ENCODE measurements at places on chromosomes 1 and 21.

- DNase-seq, result no peak
Measured at GRCh38 chr1:22892789-22893188, 79.9 kb downstream of the LACTBL1 start.

- no peak for DNase-seq
Measured at GRCh38 chr1:202291961-202292712, 49.6 kb downstream of the UBE2T start.

- DNase-seq, result no peak
Measured at GRCh38 chr1:192252776-192253175, 64.0 kb upstream of the RGS21 start.

DNA sequence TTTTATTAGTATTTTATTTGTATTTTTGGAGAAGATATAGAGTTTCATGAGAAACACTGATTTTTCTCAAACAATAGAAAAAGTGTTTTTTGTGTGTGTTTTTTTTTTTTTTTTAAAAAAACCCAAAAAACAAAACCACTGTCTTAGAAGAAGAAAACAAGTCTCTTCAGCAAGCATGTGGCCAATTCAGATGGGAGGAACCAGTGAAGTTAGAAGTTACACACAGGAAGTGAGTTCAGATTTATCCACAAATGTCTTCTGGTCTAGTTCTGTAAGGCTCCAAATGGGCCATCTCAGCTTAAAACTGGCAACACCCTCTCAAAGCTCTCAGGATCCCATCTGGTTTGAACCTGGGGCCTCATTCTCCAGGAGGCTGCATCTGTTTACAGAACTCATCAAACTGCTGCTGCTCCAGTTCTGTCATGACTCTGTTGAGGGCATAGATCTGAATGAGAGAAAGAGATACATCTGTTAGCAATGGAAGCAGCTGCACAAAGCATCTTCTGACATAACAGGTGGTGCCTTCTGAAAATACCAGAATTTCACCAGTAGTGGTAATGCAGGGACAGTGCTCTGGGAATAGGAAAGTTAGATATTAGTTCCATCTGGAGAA, 9.8 kb upstream of the ERMAP start:
- no peak for DNase-seq

- no peak for DNase-seq
Measured at GRCh38 chr1:204296431-204296988, 63.2 kb downstream of the PLEKHA6 start.

DNA sequence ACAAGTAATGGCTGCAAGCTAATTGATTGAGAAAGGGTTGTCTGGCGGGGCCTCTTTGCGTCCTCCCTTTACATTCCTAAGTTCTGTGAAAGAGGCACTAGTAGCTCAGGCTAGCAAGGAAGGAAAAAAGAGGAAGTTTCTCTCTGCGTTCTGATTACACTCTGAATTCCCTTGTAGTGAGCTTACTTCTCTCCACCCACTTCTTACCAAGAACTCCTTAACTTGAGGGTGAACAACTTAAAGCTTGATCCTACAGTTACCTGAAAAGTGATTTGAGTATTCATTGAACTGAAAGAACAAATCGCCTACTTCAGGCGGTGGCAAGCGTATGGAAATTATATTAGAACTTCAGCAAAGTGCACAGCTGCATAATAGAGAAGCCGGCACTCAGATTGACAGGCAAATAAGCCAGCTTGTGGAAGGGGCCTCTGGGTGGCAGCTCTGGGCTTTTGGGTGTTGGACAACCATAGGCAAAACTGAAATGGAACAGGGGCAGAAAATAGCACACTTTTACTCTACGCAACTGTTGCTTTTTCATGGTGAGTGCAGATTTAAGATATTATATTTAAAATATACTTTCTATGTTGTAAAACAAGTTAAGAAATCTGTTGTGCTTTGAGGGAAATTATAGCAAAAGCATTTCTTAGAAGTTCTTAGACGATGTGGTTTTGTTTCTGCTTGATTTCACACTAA, 464.5 kb downstream of the USP25 start:
- DNase-seq, result no peak

GRCh38 chr1:67555461-67556296, 125.5 kb upstream of the SERBP1 start:
- DNase-seq, result no peak

DNA sequence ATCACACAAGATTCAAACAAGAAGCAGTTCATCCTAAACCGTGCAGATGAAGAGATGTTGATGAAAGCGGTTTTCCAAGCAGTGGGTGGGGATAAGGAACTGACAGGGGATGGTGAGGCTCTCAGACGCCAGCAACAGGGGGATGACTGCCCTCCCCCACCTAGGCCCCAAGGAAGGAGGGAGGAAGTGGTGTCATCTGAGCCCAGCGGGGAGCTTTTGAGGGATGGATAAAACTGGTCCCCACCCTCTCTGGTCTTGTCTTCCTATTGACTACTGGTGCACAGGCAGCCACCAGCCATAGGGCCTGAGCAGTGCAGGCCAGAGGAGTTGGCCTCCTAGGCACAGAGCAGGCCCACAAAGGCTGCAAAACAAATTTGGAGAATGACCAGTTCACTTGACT, 175.5 kb downstream of the HUNK start:
- no peak for DNase-seq

DNA sequence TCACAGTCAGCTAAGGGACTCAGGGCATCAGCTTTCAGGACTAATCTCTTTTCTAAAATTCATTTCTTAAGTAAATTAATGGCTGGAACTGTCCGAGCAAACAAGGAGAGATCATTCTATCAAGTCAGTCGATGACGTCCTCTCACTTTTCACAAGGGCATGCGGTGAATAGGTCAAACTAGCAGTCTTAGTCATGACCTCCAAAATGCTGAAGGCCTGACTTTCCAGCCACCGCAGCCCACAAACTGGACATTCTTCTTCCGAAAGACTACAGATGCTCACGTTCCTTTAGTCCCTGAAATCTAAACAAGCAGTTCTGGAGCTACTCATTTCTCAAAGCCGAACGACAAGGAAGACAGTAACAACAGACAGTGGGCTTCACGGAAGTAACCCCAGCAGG, 127.9 kb downstream of the TIAM1 start:
- no peak for DNase-seq

GRCh38 chr1:221712198-221712684, 29.6 kb downstream of the DUSP10 start:
- no peak for DNase-seq

GRCh38 chr1:71228241-71228640, 147.4 kb upstream of the ZRANB2 start:
- no peak for DNase-seq

DNA sequence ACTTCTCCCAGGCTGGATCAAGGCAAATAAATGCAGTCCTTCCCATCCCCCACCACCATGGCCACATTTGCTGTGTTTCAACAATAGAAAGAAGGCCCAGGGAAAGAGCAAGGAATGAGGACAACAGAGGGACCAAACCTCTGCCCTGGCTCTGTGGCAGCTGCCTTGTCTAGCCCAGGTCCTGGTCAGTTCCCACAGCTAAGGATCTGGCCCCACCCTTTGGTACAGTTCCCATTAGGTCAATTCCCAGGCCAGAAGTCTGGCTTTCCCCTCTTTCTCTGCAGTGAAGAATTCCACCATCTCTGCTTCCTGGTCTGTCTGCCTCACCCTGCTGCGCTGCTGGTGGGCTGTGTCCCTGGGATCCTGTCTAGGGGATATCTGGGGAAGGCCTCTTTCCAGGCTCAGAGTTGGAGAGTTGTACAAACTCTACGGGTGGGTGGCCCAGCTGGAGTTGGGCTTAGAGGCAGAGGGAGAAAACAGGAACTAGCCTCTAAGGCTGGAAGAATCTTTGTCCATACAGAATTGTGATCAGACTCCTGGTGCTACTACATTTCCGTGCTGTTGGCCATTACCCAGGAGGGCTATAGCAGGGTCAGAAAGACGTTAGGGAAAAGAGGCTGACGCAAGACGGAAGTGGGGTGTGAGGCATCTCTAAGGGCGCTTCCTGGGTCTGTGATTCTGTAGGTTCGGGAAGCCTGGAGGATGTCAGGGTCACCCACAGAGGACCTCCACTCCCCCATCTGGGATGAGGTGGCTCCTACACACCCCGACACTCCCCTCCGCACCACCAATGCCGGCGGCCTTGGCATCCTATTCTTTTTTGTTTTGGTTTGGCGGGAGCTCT, 953 bp upstream of the NDUFS2 start:
- no peak for DNase-seq

DNA sequence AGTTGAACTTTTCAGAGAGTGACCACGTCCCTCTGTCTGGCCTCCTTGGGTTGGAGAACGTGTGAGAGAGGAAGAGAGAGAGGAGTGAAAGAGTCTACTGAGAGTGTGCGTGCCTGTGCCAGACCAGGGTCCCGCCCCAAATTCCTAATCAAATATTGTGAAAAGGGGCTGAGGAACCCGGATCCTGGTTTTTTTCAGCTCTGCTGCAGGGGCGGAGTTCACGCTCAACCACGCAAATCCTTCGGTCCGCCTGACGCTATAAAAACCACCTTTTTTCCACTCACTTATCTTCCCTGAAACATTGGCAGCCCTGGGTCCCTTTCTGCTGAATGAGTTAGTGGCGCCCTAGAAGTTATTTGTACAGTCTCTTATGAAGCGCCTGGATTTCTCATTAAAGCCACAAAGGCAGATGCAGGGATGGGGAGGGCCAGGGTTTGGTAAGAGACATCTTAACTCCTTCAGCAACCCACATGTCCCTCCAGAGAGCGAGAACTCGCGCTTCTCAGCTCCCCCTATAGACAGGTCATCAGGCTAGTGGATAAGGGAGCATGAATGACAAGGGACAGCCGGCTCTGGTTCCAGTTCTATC, at the start of gene FMOD:
Gene FMOD (minus strand): TSS at position 86 of the 589 bp plus-strand sequence. CDS start 2,852 bp downstream, outside the sequence.
- DNase-seq, result no peak

GRCh38 chr1:74937176-74937575, 197.0 kb upstream of the LHX8 start:
- DNase-seq, result no peak

DNA sequence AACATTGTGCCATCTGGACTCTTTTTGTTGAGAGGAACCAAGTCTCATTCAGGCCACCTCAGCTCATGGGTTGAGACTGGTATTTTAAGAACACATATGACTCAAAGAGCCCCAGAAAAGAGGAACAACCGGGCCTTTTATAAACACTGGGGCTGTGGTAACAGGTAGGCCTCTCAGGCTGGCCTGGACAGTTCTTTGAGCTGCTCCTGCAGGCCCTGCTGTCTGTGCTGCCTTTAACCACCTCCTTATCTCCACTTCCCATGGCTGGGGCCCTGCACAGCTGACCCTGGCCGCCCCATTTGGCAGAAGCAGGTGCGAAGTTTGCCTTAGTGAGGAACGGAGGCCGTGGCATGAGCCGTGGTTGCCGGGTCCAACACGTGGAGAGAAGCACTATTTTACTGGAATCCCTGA, 163.3 kb downstream of the RHOU start:
- DNase-seq, result no peak

DNA sequence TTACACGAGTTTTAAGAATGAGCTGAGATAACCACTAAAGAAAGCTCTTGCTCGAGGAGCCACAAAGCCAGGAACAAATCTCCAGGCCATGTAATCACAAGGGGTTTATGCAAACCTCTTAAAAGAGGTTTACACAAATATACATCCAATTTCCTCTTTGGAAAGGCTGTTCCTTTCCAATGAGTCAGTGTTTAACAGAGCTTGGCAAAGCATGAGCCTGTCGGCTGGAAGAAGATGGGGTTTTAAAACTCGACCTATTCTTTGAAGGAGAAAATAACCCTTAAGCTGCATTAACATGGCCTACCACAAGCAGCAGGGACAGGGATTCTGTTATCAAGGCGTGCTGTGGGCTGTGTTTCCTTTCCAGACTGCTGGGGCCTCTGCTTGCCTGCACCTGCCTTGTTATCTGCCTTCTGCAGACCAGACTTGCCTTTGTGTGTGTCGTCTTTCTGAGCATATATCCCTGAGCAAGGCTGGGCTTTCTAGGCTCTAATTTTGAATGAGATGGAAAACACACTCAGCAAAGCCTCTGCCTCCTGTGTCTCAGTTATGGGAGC, 40.6 kb upstream of the CYP2J2 start:
- no peak for DNase-seq

GRCh38 chr1:205067031-205067430, 17.2 kb downstream of the TMEM81 start:
- no peak for DNase-seq

DNA sequence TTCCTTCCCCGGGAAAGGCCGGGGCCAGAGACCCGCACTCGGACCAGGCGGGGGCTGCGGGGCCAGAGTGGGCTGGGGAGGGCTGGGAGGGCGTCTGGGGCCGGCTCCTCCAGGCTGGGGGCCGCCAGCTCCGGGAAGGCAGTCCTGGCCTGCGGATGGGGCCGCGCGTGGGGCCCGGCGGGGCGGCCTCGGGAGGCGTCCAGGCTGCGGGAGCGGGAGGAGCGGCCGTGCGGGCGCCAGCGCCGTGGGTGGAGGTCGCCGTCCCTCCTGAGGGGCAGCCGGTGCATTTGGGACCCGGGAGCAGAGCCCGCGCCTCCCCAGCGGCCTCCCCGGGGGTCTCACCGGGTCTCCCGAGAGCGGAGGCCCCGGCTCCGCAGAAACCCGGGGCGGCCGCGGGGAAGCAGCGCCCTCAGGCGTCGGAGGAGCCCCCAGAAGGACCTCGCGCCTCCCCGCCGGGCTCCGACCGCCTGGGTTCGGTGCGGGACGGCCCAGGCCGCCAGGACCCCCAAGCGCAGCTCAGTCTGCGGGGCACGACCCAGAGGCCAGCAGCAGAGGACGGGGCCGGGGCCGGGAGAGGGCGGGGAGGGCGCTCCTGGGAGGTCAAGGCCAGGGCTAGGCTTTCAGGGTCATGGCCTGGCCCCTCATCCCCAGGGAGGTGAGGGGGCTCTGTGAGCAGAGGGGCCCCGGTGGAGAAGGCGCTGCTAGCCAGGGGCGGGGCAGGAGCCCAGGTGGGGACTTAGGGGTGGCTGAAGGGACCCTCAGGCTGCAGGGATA, 7.2 kb upstream of the SLX9 start:
- no peak for DNase-seq

- no peak for DNase-seq
Measured at GRCh38 chr1:56819387-56819899, at the start of gene FYB2. Gene FYB2, minus strand, starts transcription at chr1:56819404. Its CDS starts 114 bp downstream, at chr1:56819290.

DNA sequence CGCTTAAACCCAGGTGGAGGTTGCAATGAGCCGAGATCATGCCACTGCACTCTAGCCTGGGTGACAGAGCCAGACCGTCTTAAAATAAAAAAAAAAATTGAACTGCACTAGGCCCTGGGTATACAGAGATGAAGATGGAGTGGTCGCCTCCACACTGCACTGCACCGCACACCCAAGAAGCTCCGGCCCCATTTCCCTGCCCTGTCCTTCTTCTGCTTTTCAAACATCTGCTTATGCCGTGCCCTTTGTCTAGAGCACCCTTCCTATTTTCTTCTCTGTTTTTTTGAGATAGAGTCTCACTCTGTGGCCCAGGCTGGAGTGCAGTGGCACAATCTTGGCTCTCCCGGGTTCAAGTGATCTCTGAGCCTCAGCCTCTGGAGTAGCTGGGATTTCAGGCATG, 17.4 kb downstream of the IQGAP3 start:
- no peak for DNase-seq

GRCh38 chr1:9476790-9477463, 62.3 kb upstream of the SLC25A33 start:
- no peak for DNase-seq

GRCh38 chr1:18560692-18561091, 70.0 kb upstream of the PAX7 start:
- DNase-seq, result no peak

All from central memory CD8-positive, alpha-beta T cell (primary cell).